ENCODE measurements at places on chromosomes 5 and 9. TPM values are rescaled to one million over a fixed set of nuclear protein-coding genes. Genes with fewer than 3 reads are reported as not detected.

SPATA31E1 gene
- total RNA-seq = not detected

IL3 gene
- not detected for total RNA-seq

PPP2R2B gene
- total RNA-seq = 135 TPM

DNAI1 gene
- 2.2 TPM for total RNA-seq

BARHL1 gene
- not detected for total RNA-seq

PTGER4 gene
- total RNA-seq = 1.6 TPM

PCDHA2 gene
- 20.3 TPM for total RNA-seq

WNK2 gene
- 86.1 TPM for total RNA-seq

CCL21 gene
- total RNA-seq = not detected

All from parietal lobe (tissue), 2 donors.